ENCODE measurements at places on chromosomes 12 and 14.
A peak's percentile ranks its signal among the peaks of the same experiment; 100 is the strongest.

DNA sequence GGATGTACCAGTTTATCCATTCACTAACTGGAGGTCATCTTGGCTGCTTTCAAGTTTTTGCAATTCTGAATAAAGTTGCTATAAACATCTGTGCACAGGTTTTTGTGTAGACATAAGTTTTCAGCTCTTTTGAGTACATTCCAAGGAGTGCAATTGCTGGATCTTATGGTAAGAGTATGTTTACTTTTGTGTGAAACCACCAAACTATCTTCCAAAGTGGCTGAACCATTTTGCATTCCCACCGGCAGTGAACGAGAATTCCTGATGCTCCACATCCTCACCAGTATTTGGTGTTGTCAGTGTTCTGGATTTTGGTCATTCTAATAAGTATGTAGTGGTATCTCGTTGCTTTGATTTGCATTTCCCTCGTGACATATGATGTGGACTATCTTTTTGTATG is 150.5 kb upstream of the BCL2L14 start:
- no peaks in the 10 kb centered on the region for H3K4me1 ChIP-seq
- no peak overlapping the region for H3K27ac ChIP-seq
- H3K4me3 ChIP-seq: no peak overlapping the region
- H3K36me3 ChIP-seq: no peaks in the 10 kb centered on the region
- DNase-seq: no peak

DNA sequence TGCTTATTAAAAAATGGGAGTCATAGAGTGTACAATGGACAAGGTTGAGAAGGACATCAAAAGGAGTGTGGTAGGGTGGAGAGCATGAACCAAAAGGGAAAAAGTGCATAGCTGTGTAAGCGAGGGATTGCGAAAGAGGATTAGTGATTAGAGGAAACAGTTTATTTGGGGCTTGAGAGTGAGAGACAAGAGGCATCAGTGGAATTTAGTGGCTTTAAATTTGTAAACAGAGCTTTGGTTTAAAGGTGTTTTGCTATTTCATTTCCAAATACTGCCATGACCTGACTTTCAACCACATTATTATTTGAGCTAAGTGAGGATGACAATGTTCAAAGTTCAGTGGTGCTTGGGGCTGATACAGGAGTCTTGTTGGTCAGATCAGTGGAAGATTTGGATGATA is 53.4 kb downstream of the SLC16A7 start:
- no peak overlapping the region for H3K27ac ChIP-seq
- H3K27me3 ChIP-seq: no peaks in the 10 kb centered on the region
- H3K4me1 ChIP-seq: peaks cover 16% of the 10 kb centered on the region

DNA sequence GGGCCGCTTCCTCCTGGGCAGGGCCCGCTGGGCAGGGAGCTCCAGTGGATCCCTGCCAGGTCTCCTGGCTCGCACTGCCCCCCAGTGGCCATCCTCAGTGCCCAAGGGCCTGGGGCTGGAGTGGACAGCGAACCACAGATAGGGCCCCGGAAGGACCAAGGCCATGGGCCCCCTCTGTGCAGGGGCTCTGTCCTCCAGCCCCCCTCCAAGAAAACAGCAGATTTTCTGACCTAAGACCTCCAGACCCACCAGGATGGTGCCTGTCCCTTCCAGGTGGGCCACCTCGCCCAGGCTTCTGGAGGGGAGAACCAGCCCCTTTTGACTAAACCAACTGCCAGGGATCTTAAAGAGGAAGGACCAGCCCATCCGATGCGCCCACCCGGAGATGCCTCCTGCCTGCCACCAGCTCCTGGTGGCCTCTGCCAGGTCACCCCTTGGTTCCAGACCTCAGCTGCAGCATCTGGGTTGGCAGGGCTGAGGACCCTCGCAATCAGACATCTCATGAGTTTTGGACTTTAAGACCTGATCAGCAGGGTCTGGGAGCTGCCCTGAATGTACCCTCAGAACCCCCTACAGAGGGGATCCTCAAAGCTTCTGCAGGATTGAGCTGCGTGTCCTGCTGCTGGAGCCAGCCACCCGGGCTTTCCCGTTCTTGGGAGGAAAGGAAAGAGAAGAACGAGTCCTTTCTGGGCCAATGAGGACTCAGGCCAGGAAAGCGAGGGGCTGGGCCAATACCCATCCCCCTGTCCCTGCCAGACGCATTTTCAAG is 325.8 kb upstream of the DIO3 start:
- no peaks in the 10 kb centered on the region for H3K4me1 ChIP-seq
- no peak overlapping the region for H3K4me3 ChIP-seq
- no peak for DNase-seq
- H3K27ac ChIP-seq: no peak overlapping the region
- no peaks in the 10 kb centered on the region for H3K27me3 ChIP-seq

- no peaks in the 10 kb centered on the region for H3K36me3 ChIP-seq
- no peak overlapping the region for H3K27ac ChIP-seq
- peaks cover 6% of the 10 kb centered on the region for H3K4me1 ChIP-seq
- no peaks in the 10 kb centered on the region for H3K27me3 ChIP-seq
- H3K4me3 ChIP-seq: no peak overlapping the region
Measured at GRCh38 chr12:105445249-105445648, 114.8 kb downstream of the C12orf75 start.

DNA sequence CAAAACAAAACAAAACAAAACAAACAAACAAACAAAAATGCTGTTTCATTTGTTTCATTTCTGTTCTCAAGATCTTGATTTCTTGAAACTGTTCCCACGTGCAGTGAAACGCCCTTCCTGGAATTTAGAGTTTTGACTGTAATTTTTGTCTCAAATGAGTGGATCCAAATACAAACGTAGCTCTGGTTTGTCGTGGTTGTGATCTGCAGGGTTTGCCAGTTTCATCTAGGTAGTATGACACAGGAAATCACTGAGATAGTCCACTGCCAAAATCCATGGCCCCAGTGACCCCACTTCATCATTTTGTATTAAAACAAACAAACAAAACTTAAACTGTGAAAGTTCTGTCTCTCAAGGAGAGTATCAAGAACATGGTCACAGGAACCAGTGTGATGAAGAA is 838.6 kb downstream of the BCL11B start:
- no peaks in the 10 kb centered on the region for H3K36me3 ChIP-seq
- no peak for DNase-seq
- no peaks in the 10 kb centered on the region for H3K4me1 ChIP-seq
- no peak overlapping the region for H3K27ac ChIP-seq
- no peak overlapping the region for H3K4me3 ChIP-seq

GRCh38 chr12:67441736-67442346 is 172.7 kb downstream of the CAND1 start:
- peak overlapping the region; percentile 4 for H3K4me3 ChIP-seq
- DNase-seq: peak; percentile 39
- H3K27ac ChIP-seq: no peak overlapping the region
- no peaks in the 10 kb centered on the region for H3K36me3 ChIP-seq

DNA sequence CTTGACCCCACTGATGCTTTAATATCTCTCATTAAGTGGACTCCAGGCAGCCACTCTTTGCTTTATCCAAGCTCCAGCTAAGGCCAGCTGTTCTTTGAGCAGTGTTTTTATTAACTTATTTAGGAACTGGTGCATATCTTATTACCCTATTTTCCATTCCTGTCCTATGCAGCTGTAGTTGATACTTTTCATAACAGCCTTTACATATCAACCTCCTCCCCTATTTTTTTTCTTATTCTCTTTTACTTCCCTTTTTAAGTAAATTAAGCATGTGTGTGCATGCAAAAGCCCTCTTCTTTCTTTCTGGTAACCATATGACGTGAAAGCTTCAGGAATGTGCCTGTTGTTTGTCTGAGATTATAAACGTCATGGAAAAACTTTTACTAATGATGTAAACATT is 121.2 kb downstream of the PTPRQ start:
- no peak overlapping the region for H3K4me3 ChIP-seq
- H3K27me3 ChIP-seq: no peaks in the 10 kb centered on the region
- no peak overlapping the region for H3K27ac ChIP-seq

- DNase-seq: no peak
- peaks cover 12% of the 10 kb centered on the region for H3K4me1 ChIP-seq
- H3K27me3 ChIP-seq: no peaks in the 10 kb centered on the region
- H3K27ac ChIP-seq: no peak overlapping the region
Measured at GRCh38 chr12:132708150-132708549, 2.5 kb upstream of the PGAM5 start.

DNA sequence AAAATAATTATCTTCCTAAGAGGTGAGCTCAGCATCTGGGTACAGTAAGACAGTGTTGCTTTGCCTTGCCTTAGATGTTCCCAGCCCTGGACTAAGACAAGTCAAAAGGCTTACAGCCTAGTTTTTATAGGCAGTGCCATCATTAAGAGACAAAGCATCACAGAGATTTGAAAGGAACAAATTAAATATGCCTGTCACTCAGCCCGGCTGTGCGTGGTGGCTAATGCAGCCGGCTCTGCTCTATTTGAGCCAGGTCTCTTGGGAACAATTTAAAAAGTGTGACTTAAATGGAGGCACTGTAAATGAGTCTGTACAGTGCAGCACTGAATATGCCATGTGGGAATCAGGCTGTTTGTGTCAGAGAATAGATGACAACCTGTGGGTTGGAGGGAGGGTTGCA is 1687.4 kb upstream of the FLRT2 start:
- H3K36me3 ChIP-seq: no peaks in the 10 kb centered on the region
- no peak for DNase-seq
- no peaks in the 10 kb centered on the region for H3K4me1 ChIP-seq
- H3K27ac ChIP-seq: no peak overlapping the region
- H3K4me3 ChIP-seq: no peak overlapping the region

GRCh38 chr14:63952933-63953437 is 100.2 kb downstream of the SYNE2 start:
- H3K36me3 ChIP-seq: peaks cover 15% of the 10 kb centered on the region
- H3K4me3 ChIP-seq: no peak overlapping the region
- no peak overlapping the region for H3K27ac ChIP-seq
- DNase-seq: no peak
- no peaks in the 10 kb centered on the region for H3K4me1 ChIP-seq

DNA sequence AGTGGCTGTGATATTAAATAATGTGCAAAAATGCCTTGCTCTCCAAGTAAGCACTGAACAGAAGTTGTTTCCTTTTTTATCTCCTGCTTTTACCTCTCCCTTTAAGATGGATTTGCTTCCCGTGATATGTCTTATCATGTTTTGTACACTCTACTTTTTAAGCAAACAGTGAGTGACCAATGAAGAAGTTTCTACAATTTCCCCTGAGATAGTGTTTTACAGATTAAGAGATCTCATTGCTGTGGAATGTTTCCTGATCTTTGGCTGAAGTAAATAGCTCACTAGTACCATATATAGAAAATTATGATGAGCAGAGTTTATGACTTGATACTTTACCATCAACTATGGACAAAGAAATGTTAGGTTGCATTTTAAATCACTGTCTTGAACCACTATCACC is 184.8 kb upstream of the PDE3A start:
- H3K27ac ChIP-seq: no peak overlapping the region
- DNase-seq: no peak
- no peaks in the 10 kb centered on the region for H3K27me3 ChIP-seq
- peaks cover 29% of the 10 kb centered on the region for H3K4me1 ChIP-seq
- H3K36me3 ChIP-seq: no peaks in the 10 kb centered on the region
- no peak overlapping the region for H3K4me3 ChIP-seq

GRCh38 chr12:59298296-59298695 is 297.5 kb upstream of the SLC16A7 start:
- no peaks in the 10 kb centered on the region for H3K36me3 ChIP-seq
- no peaks in the 10 kb centered on the region for H3K4me1 ChIP-seq

DNA sequence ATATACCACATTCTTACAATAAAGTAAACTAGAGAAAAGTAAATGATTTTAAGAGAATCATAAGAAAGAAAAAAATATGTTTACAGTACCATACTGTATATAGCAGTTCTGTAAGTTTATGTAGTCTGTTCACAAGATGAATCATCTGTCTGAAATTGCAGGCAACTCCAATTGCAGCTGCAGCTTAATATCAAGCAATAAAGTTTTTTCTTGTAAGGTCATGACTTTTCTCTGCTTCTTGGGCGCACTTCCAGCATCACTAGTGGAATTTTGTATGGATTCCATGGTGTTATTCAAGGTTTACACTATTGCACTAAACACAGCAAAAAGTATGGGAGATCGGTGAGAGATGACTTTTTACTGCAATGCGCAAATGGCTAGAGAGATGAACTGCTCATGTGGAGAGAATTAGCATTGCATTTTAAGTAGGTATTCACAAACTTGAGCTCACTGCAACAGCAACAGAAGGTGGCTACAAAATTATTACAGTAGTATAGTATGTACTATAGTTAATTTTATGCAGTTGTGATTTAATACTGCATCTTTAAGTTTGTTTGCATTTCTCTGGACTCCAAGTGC is 445.4 kb upstream of the OR4E1 start:
- no peaks in the 10 kb centered on the region for H3K4me1 ChIP-seq
- DNase-seq: no peak
- no peaks in the 10 kb centered on the region for H3K27me3 ChIP-seq

- H3K27me3 ChIP-seq: no peaks in the 10 kb centered on the region
- peak overlapping the region; percentile 72 for H3K27ac ChIP-seq
- peaks cover 14% of the 10 kb centered on the region for H3K4me1 ChIP-seq
- H3K4me3 ChIP-seq: no peak overlapping the region
Measured at GRCh38 chr12:52231305-52232202, 1.5 kb upstream of the KRT7 start.

- no peak overlapping the region for H3K27ac ChIP-seq
- peaks cover 20% of the 10 kb centered on the region for H3K36me3 ChIP-seq
- H3K4me1 ChIP-seq: no peaks in the 10 kb centered on the region
- no peak for DNase-seq
- H3K27me3 ChIP-seq: no peaks in the 10 kb centered on the region
Measured at GRCh38 chr12:106235770-106236169, 12.1 kb downstream of the CKAP4 start.

DNA sequence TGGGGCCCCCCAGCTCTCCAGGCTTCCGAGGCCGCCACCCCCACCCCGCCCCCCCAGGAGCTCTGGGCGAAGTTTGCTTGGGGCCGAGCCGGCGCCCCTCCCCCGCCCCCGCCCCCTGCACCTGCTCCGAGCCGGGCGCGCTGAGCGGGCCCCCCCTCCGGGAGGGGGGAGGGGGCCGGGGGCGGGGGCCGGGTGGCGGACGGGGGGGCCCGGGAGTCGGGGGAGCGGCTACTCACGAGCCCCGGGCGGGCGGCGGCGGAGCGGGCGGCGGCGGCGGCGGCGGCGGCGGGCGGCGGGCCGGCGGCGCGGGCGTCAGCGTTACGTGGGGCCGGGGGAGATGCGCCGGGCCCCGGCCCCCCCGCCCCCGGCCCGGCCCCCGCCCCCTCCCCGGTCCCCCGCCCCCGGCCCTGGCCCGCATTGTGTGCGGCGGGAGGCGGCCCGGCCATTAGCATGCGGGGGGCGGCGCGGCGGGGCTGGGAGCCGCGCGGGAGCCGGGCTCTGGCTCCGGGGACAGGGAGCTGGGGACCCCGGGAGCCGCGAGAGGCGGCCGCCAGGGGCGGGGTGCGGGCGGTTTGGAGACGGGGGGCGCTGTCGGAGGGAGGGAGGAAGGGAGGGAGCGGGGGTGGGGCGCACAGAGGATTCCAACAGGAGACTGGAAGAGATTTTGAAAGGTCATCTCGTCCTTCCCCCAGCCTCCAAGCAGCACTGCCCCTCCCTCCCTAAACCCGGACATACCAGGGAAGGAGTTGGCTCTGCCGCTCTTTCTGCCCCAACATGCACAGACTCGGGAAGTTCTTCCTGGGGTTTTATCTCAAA is at the start of gene ZNF219:
TSS of gene ZNF219 (minus strand) at position 580 of the 816 bp plus-strand sequence. CDS start 5,064 bp downstream, outside the sequence.
- H3K4me3 ChIP-seq: peak within 1 kb of the TSS; percentile 84
- no peaks in the 10 kb centered on the region for H3K27me3 ChIP-seq
- H3K36me3 ChIP-seq: no peaks in the 10 kb centered on the region
- H3K4me1 ChIP-seq: peaks cover 5% of the 10 kb centered on the region
- no peak for DNase-seq

Measured in thoracic aorta (tissue), 2 donors.